ENCODE measurements at places on chromosomes 6 and 20. TPM values are rescaled to one million over a fixed set of nuclear protein-coding genes. Genes with fewer than 3 reads are reported as not detected.

The AGPAT4 gene
- 16.1 TPM for polyA plus RNA-seq

- no peak for DNase-seq
Observed at GRCh38 chr20:15564981-15565380, 1008.3 kb downstream of the KIF16B start.

- no peak for DNase-seq
Observed at GRCh38 chr6:34552620-34553019, 3.5 kb downstream of the SPDEF start.

- DNase-seq = no peak
Observed at GRCh38 chr6:118740372-118740771, 89.0 kb upstream of the CEP85L start.

DNA sequence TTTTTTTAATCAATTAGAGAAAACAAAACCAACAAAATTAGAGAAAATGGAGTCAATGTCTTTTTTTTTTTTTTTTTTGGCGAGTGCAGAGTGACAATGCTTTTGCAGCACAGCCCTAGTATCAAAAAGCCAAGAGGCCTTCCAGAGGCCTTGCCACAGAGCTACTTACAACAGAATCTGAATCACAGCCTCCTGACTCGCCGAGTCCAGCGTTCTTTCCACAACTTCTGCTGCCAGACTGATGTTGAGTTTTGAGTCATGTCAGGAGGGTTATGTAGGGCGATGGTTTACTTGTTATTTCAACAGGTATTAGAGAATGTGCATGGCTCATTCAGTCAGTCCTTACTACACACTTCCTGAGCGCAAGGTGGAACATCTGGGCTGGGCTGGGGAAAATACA, 88.6 kb downstream of the FNDC1 start:
- no peak for DNase-seq

All from left lung (tissue), 14 donors.